ENCODE measurements at places on chromosomes 5 and 9.
A peak's percentile ranks its signal among the peaks of the same experiment; 100 is the strongest.

DNA sequence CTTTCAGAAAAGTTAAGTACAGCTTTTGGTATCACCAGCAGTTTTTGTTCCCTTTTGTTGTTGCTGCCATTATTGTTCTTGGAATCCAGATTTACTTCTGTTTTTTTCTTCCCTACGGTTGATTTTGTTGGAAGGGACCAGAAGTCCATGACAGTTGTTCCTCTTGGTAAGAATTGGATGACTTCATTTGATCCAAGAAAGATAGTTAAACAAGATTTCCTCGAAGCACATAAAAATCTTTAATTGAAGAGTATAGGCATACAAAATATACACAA lies 65.4 kb downstream of the CDC42SE2 start:
- DNase-seq, result no peak

DNA sequence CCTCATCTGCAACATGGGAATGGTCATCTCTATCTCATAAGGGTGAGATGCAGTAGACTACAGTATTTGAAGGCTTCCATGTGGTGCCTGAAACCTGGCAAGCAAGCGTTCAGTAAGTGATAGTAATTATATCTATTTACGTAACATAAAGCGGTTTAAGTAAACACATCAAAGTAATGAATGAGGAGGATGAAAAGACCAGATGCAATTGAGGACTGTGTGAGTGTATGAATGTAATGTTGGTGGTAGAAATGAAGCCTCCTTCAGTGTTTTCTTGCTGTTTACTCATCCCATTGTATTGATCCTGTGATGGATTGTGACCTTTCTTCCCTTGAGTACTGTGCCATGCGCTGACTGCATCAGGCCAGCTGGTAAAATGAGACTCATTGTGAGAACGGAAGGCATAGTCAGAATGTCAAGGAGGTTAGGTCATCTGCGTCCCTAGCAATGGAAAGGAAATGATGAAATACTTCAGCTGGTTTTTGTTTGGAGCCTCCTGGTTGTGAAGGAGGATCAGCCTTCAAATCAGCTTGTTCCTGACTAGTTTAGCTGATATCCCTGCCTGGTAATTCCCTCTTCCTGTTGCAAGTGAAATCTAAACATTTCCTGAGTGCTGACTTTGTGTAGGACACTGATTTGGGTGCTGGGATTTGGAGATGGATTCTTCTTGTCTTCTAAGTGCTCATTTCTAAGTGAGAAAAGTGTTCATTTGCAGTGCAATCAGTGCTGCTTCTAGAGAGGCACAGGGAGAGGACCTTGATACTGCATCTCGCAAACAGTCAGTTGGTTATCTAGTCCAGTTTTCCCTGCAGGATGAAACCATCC lies 35.6 kb downstream of the TNFSF8 start:
- DNase-seq, result peak; percentile 98

GRCh38 chr9:113530022-113530635 lies 66.6 kb downstream of the RGS3 start:
- DNase-seq, result no peak

DNA sequence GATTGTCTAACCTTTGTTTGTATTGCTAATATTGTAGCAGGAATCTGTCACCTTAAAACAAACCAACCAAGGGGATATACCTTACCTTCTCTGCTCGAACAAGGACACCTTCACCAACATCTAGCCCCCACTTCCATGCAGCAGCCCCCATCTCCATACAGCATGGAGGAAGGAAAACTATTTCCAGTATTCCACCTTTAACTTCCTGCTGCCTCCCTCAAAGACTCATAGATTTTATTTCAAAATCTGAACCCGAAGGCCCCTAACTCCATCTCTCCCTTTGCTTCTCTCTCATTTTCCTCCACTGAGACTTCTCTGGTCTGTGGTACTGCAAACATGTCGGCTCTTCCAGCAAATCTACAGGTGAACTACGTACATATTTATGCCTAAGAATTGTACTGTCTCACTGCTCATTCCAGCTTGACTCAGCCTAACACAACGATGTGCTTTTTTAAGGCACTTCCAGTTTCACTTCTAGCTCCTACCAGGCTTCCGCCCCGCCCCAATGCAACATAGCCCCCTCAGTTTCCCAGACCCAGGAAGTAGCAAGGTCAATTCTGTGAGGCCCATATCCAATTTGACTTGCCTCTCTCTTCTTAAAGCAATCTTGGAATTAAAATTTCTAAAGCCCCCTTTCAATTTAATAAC lies 70.7 kb upstream of the RNF38 start:
- no peak for DNase-seq

DNA sequence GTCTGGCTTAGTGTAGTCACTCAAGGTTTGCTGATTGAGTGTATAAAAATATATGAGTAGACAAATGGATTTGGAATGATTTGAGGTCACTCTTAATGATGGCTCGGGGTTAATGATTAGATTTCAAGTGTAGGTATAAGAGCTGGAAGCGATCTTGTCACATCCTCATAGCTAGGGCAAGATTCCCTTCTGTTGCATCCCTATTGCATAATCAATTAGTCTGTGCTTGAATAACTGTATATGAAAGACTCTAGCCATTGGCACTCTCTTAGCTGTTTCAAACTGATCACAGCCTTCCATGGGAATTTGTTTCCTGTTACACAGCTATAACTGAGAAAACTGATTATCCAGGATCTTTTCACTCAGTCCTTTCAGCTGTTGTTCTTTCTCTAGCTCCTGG lies 811.6 kb downstream of the TLE4 start:
- no peak for DNase-seq

DNA sequence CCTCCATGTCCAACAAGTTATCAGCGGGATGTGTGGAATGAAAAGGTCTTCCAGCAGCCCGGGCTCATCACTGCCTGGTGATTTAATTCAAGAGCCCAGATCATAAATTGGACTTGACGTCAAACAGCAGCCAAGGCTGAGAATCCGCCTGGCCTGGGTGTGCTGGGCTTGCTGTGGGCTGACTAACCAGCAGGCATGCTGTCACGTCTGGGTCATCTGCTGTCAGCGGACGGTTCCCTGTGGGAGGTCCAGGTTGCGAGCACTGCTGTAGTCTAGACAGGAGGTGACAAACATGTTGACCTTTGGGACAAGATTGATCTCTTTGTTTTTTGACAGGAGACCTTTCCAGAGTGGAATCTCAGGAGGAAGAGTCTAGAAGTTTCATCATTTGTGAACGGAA lies 289.7 kb downstream of the OSTF1 start:
- DNase-seq, result no peak

DNA sequence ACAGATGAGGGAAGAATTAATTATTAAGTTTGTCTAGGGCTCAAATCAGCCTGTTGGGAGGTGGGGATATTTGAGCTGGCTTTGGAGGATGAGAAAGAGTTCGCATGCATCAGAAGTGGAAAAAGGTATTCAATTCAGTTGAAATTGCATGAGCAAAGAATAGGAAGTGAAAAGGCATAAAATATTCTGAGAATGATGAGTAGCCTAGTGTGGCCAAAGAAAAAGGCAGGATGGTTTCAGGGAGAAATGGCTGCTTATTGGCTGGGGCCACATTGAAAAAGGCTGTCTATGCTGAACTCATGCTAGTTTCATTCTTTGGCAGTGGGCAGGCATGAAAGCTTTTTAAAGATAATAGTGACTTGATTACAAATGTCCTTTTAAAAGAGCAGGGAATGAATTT lies 235.4 kb upstream of the RIOK2 start:
- DNase-seq, result no peak

- DNase-seq, result no peak
Observed at GRCh38 chr5:114369680-114370417, 8.0 kb downstream of the KCNN2 start.

GRCh38 chr9:633461-633860 lies 208.0 kb upstream of the DMRT1 start:
- no peak for DNase-seq

DNA sequence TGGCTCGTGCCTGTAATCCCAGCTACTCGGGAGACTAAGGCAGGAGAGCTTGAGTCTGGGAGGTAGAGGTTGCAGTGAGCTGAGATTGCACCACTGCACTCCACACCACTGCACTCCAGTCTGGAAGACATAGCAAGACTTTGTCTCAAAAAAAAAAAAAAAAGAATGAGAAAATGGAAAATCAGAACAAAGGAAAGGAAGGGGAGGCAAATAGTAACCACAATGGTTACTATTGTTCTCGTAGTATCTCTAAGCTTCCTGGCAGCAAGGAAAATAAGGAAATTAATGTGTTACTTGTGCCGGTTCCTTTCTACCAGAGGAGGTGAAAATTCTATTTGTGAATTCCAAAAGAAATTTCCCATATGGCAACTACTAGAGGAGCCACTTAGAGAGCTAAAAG lies 48.5 kb upstream of the BNC2 start:
- DNase-seq, result no peak

DNA sequence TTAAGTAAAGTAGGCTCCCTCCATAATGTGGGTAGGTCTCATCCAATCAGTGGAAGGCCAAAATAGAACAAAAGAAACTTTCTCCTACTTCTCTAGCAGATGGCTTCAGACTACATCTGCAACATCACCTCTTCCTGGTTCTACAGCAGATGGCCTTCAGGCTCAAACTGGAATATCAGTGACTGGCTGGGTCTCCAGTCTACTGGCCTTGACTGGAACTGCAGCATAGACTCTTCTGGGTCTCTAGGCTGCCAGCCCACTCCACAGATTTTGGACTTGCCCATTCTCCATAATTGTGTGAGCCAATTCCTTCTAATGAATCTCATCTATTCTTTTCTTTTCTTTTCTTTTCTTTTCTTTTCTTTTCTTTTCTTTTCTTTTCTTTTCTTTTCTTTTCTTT lies 64.8 kb downstream of the ACER2 start:
- DNase-seq, result no peak

GRCh38 chr5:96978812-96979449 lies 43.1 kb downstream of the LNPEP start:
- no peak for DNase-seq
